ENCODE measurements at places on chromosomes 1 and 21.

DNA sequence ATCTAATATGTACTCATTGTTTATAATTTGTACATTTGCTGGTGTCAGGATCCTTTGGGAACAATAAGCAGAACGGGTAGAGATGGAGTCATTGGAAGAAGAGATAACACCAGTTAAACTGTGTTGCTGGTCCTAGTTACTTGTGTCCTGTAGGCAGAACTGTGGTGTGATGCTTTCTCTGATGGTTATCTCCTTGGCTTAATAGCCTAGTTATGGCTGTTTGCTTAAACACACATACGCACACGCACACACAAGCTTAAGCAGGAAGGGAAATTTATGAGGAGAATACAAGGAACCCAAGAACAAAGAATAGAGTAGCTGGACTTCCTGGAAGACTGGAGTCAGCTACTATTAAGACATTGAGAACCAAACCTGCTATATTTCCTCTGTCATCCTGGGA, 5.7 kb upstream of the PKN2 start:
- no peak for DNase-seq

- no peak for DNase-seq
These were observed 61.6 kb downstream of the PTGS2 start for GRCh38 chr1:186618401-186619170.

GRCh38 chr21:46483300-46484295, 24.9 kb downstream of the DIP2A start:
- DNase-seq: no peak

DNA sequence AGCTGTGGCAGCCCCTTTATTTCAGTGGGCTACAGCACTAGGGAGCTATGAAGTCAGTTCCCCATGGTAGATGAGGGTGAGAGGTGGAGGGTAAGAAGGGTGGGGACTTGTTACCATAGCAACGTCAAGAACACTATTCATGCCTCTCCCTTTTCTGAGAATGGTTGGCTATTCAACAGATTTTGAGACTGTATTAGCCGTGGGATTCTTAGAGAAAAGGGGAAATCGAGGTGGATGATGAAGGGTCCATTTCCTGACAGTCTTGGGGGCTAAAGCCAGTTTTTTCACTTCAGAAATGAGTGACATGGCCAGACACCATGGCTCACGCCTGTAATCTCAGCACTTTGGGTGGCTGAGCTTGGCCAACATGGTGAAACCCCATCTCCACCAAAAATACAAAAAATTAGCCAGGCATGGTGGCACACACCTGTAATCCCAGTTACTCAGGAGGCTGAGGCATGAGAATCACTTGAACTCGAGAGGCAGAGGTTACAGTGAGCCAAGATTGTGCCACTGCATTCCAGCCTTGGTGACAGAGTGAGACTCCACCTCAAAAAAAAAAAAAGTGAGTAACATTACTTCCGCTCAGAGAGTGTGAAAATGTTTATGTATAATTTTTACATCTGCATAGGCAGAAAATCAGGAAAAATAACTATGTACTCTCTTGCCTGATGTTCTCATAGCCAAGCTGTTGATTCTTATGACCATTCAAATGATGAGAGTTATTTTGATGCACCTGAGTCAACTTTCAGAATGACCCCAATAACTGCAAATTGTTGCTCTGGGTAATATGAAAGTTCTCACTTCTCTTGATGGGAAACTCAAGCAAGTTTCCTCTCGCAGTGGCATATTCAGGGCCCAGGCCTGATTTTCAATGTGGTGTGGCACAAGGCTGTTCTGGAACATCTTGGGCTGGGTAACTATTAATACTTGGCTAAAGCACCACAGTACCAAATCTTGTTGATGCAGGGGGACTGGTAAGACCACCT, 23.2 kb upstream of the RGSL1 start:
- no peak for DNase-seq

DNA sequence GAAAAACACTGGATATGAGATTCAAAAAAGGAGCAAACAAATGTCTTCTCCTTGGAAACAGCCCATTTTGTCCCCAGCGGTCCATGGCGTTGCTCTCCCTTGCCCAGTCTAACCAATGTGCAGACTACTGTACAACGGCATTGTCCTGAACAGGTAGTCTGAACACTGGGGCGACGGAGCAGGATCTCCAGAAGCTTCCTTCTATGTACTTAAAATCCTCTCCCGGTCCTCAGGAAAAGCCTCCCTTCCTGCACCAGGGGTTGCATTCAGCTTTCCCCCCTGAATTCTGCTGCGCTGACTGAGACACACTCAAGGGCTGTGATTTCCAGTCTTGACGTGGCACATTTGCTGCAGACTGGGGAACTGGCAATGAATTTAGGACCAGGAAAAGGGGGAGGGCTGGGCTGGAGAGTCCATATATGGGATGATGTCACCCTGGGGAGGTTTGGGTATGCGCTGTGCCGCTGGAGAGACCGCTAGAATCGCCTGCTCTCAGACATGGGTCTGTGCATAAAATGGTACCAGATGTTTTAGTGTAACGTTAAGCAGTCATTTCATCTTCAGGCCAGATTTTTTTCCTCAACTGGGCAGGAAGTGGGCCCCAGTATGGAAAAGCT, 275.9 kb upstream of the C1orf105 start:
- DNase-seq: no peak

DNA sequence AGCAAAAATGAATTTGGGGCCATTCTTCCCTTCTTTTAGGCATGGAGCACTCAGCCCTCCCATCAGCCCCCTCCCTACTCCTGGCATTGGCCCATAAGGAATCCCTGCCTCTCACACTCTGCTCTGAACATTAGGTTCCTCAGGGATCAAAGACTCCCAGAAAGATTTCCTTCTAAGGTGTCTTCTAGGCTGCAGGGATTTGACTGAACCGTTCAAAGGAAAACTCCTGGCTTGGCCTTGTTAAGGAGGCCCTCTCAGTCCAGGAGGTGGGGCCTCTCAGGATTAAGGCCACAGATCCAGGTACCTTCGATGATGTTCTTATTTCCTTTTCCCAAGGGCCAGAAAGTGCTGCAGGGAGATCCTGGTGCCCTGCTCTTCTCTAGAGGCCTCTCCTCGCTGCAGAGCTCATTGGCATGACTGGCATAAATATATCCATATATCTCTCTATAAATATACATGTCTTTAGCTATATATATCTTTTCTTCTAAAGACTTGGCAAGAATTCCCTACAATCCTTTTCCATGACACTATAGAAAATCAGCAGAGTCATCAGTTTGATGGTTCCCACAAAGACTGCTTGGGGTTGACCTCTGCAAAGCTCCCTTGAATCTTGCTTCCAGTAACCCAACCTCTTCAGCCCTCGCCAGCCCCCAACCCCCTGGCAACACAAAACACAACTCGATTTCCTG, 59.1 kb downstream of the PLXNA2 start:
- DNase-seq: no peak
